ENCODE measurements at places on chromosomes 16 and 17.

DNA sequence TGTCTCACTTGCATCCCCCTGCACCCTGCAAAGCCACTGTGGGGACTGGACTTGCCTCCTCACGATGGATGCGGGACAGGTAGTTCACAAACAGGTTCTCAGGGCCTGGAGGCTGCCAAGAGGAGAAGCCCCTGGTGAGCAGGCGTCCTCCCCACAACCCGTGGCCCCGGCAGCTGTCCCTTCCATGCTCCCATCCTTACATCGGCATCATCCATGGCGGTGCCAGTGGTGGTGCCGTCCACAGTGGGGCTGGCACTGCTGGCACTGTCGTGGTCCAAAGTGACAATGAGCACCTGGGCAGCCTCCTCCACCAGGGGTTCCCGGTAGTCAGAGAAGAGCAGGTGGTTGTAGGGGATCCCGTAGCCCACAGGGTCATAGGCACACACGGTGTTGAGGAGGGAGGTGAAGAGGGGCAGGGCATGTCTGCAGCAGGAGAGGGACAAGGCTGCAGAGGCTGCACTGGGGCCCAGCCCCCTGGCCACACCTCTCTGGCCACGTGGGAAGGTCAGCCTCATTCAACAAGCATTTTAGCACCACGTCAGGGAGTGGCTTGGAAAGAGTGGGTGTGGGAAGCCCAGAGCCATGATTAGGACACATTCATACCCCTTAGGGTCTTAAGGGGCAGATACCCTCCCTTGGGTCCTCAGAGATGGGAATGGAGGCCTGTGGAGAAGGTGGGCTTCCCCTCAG, 12.6 kb downstream of the HID1 start:
- peaks cover 29% of the 10 kb centered on the region for H3K4me1 ChIP-seq
- H3K4me3 ChIP-seq, result no peak overlapping the region
- no peaks in the 10 kb centered on the region for H3K27me3 ChIP-seq
- H3K36me3 ChIP-seq, result peaks cover 73% of the 10 kb centered on the region
- no peak for DNase-seq

DNA sequence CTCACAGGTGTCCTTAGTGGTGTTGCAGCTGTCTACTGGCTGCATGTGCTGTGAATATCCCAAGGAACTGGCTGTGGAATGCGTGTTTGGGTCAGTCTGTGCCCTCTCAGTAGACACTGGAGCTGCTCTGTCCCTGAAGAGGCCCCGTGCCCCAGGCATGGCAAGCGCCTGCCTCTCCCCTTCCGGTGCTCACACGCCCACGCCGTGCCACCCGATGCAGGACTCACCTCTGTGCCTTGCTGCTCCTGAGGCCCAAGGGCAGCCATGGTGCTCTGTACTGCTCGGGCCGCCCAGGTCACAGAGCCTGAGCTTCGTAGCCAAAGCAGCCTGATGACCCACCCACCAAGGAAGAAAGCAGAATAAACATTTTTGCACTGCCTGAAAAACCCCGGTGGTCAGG, 10.0 kb downstream of the RGS11 start:
- no peak overlapping the region for H3K4me3 ChIP-seq
- peaks cover 88% of the 10 kb centered on the region for H3K36me3 ChIP-seq
- no peaks in the 10 kb centered on the region for H3K27me3 ChIP-seq
- H3K4me1 ChIP-seq, result no peaks in the 10 kb centered on the region

DNA sequence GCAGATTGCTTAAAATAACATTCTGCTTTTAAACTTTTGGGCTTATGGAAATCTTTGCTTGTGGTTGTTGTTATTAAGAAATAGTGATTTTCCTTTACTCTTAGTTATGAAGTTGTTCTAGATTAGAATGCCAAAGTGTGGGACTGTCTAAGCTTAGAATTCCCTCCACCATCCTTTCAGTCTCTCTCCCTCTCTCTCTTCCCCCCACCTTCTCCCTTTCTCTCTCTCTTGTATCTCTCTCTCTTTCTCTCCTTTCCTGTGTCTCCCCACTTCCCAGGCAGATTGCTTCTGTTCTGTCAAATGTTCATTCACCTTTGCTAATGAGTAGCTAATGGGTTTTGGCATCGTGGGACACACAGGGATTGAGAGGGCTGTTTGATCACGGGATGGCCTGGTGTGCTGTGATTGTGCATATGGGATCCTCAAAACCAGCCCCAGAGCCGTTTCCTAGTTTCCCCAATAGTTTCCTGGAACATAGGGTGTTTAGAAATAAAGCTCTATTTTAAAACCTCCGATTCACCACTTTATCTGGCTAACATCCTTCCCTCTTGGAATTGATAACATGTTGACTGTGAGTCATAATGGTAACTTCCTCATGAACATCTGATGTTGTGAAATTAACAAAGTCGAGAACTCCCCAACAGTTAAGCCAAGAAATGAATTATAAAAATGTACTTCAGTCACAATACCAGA, 502.6 kb downstream of the TMEM114 start:
- H3K4me3 ChIP-seq, result no peak overlapping the region
- H3K36me3 ChIP-seq, result no peaks in the 10 kb centered on the region
- no peaks in the 10 kb centered on the region for H3K27me3 ChIP-seq
- peak; percentile 36 for DNase-seq
- H3K4me1 ChIP-seq, result no peaks in the 10 kb centered on the region

DNA sequence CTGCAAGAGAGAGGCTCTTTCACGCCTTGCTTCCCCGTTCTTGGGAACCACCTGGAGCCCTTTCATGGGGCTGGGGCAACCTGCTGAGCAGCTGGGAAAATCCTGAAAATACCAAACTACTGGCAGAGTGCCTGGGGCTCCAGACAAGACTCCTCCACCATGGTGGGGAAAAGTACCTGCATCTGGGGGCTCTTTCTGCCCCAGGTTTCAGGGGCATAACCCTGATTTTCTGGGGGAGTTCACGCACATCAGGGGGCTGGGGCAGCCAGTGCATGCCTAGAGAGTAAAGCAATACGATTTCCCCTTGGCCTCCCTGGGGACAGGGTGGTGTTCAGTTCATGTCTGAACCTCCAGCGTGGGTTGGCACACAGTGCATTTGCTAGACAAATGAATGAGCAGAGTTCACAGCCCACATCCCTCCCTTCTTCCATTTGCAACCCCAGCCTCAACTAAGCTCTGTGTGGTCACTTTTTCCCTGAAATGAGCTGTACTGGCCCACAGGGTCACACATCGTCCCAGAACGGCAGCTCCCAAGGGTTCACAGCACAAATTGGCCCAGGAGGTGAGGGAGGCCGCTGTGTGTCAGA, 5.2 kb upstream of the CDC42EP4 start:
- H3K4me1 ChIP-seq, result peaks cover 24% of the 10 kb centered on the region
- H3K36me3 ChIP-seq, result no peaks in the 10 kb centered on the region
- H3K4me3 ChIP-seq, result no peak overlapping the region
- H3K27me3 ChIP-seq, result no peaks in the 10 kb centered on the region

- H3K4me1 ChIP-seq, result no peaks in the 10 kb centered on the region
- no peak overlapping the region for H3K4me3 ChIP-seq
- H3K36me3 ChIP-seq, result no peaks in the 10 kb centered on the region
- H3K27ac ChIP-seq, result no peak overlapping the region
- no peak for DNase-seq
Measured at GRCh38 chr17:74473294-74473693, 6.9 kb downstream of the CD300A start.

GRCh38 chr17:65902155-65902554, 289.8 kb downstream of the CEP112 start:
- peak overlapping the region; percentile 61 for H3K27ac ChIP-seq
- no peaks in the 10 kb centered on the region for H3K36me3 ChIP-seq
- H3K27me3 ChIP-seq, result no peaks in the 10 kb centered on the region
- no peak for DNase-seq
- H3K4me3 ChIP-seq, result no peak overlapping the region

GRCh38 chr17:45308840-45309239, 8.0 kb downstream of the MAP3K14 start:
- H3K4me1 ChIP-seq, result peaks cover 26% of the 10 kb centered on the region
- peaks cover 7% of the 10 kb centered on the region for H3K36me3 ChIP-seq
- no peak for DNase-seq
- no peak overlapping the region for H3K27ac ChIP-seq
- H3K4me3 ChIP-seq, result no peak overlapping the region

DNA sequence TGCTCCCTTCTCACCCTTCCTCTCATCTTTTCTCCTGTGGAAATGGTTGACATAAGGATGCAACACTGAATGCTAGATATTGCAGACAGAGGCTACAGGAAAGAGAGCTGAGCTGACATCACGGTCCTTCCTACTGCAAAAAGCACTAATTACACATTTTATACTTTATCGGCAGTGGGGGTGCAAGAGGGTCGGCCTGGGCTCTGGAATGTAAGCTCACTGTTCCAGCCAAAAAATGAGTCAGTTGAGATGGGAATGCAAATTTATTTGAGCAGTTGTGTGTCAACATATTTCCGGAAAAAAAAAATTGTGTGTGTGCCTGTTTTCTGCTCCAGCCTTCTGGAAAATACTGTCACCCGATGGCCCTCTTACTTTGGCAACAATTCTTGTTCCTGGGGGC, 14.1 kb upstream of the MRTFB start:
- no peak overlapping the region for H3K4me3 ChIP-seq
- H3K4me1 ChIP-seq, result no peaks in the 10 kb centered on the region
- H3K27me3 ChIP-seq, result no peaks in the 10 kb centered on the region
- no peak for DNase-seq
- H3K27ac ChIP-seq, result no peak overlapping the region

- H3K4me3 ChIP-seq, result no peak overlapping the region
- DNase-seq, result no peak
- H3K27me3 ChIP-seq, result no peaks in the 10 kb centered on the region
Measured at GRCh38 chr16:78778101-78779004, 678.9 kb downstream of the WWOX start.

- no peaks in the 10 kb centered on the region for H3K27me3 ChIP-seq
- peaks cover 14% of the 10 kb centered on the region for H3K4me1 ChIP-seq
- H3K36me3 ChIP-seq, result no peaks in the 10 kb centered on the region
- no peak overlapping the region for H3K4me3 ChIP-seq
- DNase-seq, result peak; percentile 26
- H3K27ac ChIP-seq, result no peak overlapping the region
Measured at GRCh38 chr16:48013491-48013901, 142.3 kb downstream of the ABCC12 start.
